ENCODE measurements at places on chromosomes 2 and 18.

- no peak overlapping the region for H3K27ac ChIP-seq
- H3K4me3 ChIP-seq = no peak overlapping the region
- DNase-seq = no peak
- H3K4me1 ChIP-seq = no peaks in the 10 kb centered on the region
Measured at GRCh38 chr2:6516674-6517073, 349.0 kb downstream of the CMPK2 start.

GRCh38 chr2:30701782-30702181, 105.5 kb downstream of the CAPN13 start:
- no peaks in the 10 kb centered on the region for H3K36me3 ChIP-seq
- H3K27ac ChIP-seq = no peak overlapping the region
- DNase-seq = no peak
- no peaks in the 10 kb centered on the region for H3K27me3 ChIP-seq
- no peaks in the 10 kb centered on the region for H3K4me1 ChIP-seq

DNA sequence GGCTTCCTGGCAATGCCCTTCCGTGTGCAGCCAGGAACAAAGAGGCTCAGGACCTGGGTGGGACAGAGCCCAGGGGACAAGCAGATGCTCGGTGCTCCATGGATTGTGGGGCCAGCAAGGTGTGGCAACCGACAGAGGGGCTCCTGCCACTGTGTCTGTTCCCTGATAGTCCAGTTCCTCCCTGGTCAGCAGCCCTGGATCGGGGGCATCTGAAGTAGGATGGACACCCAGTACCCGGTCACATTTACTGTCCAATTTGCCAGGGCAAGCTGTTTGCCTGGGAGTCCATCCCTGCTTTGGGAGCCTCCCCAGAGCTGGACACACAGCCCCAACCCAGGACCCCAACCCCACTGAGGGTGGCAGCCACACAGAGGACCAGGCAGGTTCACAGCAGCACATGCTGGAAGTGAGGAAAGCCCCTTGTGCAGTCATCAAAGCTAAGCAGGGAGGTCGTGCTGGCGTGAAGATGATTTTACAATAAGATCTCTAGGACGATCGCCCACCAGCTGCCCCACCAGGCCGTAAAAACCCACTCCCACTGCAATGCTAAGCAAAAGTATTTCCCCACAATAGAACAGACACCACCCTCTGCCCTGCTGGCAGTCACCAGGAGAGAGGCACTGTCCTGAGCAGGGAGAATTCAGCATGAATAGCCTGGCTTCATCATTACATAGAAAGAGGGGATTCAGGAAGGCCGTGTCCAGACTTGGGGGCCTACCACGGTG, 141.7 kb downstream of the NDUFA10 start:
- DNase-seq = no peak
- H3K4me3 ChIP-seq = no peak overlapping the region
- H3K27ac ChIP-seq = no peak overlapping the region
- H3K36me3 ChIP-seq = no peaks in the 10 kb centered on the region

DNA sequence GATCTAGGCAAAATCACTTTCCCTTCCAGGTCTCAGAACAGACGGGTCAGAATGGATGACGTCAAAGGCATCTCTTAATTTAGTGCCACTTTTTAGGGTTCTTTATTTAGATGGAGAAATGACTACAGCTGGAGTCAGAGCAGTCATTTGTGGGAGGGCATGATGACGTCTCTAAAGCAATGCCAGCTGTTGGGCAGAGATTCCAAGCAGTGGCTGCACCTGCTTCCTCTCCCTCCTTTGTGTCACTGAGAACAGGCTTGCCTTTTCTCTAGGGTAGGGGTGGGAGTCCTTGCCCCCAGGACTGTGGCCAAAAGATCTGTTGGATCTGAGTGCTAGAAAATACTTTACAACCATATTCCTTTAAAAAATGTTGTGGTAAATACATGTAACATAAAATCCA, 28.7 kb upstream of the SKOR2 start:
- no peak for DNase-seq
- H3K4me3 ChIP-seq = no peak overlapping the region
- H3K36me3 ChIP-seq = no peaks in the 10 kb centered on the region
- no peaks in the 10 kb centered on the region for H3K4me1 ChIP-seq

- no peaks in the 10 kb centered on the region for H3K27me3 ChIP-seq
- peak; percentile 56 for DNase-seq
- no peaks in the 10 kb centered on the region for H3K36me3 ChIP-seq
- no peaks in the 10 kb centered on the region for H3K4me1 ChIP-seq
Measured at GRCh38 chr2:170115501-170116229, 62.3 kb upstream of the MYO3B start.

GRCh38 chr2:157182834-157183396, 74.6 kb upstream of the GALNT5 start:
- DNase-seq = peak; percentile 5
- H3K4me1 ChIP-seq = no peaks in the 10 kb centered on the region
- no peak overlapping the region for H3K4me3 ChIP-seq
- H3K27ac ChIP-seq = no peak overlapping the region
- no peaks in the 10 kb centered on the region for H3K36me3 ChIP-seq
- H3K27me3 ChIP-seq = no peaks in the 10 kb centered on the region

DNA sequence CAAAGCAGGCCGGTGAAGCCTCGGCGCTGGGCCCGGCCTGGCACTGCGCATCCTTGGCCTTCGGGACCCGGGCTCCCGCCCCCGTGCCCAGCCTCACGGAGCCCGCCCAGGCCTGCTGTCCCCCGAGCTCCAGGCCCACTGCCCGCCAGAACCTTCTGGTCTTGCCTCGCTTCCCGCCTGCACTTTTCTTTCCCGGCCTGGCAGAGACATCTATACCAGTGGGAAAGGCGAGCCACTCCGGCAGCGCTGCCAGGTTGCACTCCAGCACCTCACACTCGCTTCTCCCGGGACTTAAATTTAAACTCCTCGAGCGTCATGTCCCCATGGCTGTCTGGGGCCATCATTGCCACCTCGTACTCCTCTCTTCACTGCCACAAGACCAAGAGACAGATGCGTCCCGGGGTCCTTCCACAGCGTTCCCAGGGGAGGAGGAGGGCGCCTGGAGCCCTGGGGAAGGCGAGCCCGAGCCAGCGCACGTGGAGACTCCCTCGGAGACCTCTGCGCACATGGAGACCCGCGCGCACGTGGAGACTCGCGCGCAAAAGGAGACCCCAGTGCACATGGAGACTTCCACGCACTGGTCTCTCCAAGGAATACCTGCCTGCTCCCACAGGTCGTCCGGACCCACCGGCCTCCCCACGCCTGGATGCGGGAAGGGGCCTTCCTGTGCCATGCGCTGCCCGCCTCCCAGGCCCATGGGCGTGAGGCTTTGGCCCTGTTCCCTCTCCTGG, 253.1 kb upstream of the SALL3 start:
- H3K4me3 ChIP-seq = no peak overlapping the region
- H3K4me1 ChIP-seq = peaks cover 5% of the 10 kb centered on the region
- no peak overlapping the region for H3K27ac ChIP-seq
- no peaks in the 10 kb centered on the region for H3K27me3 ChIP-seq
- DNase-seq = no peak
- H3K36me3 ChIP-seq = no peaks in the 10 kb centered on the region

DNA sequence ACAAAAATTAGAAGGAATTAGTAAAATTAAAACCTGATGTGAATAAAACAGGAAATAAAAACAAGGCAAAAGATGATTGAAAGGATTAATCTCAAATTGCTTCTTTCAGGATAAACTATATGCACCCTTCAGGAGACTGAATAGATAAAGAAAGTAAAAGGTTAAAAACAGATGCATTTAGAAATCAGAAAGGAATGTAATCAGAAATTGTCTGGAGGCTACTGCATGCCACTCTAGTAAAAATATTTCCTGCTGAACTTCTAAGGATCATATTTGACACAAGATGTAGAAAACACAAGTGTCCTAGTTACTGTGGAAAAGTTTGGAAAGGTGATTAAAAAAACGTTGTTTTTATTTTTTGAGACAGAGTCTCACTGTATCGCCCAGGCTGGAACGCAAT, 16.2 kb downstream of the CHCHD5 start:
- no peak overlapping the region for H3K27ac ChIP-seq
- no peaks in the 10 kb centered on the region for H3K4me1 ChIP-seq
- no peaks in the 10 kb centered on the region for H3K36me3 ChIP-seq
- H3K4me3 ChIP-seq = no peak overlapping the region
- H3K27me3 ChIP-seq = no peaks in the 10 kb centered on the region

- H3K27ac ChIP-seq = no peak overlapping the region
- H3K4me1 ChIP-seq = no peaks in the 10 kb centered on the region
- DNase-seq = no peak
- H3K36me3 ChIP-seq = no peaks in the 10 kb centered on the region
- no peak overlapping the region for H3K4me3 ChIP-seq
Measured at GRCh38 chr18:45111502-45111848, 430.8 kb downstream of the SETBP1 start.

GRCh38 chr2:96154506-96155380, 9.5 kb upstream of the DUSP2 start:
- H3K4me3 ChIP-seq = no peak overlapping the region
- H3K27ac ChIP-seq = no peak overlapping the region
- H3K36me3 ChIP-seq = no peaks in the 10 kb centered on the region
- DNase-seq = no peak

- no peak for DNase-seq
- H3K27me3 ChIP-seq = no peaks in the 10 kb centered on the region
- peaks cover 14% of the 10 kb centered on the region for H3K4me1 ChIP-seq
Measured at GRCh38 chr18:6775237-6775636, 45.7 kb downstream of the ARHGAP28 start.

DNA sequence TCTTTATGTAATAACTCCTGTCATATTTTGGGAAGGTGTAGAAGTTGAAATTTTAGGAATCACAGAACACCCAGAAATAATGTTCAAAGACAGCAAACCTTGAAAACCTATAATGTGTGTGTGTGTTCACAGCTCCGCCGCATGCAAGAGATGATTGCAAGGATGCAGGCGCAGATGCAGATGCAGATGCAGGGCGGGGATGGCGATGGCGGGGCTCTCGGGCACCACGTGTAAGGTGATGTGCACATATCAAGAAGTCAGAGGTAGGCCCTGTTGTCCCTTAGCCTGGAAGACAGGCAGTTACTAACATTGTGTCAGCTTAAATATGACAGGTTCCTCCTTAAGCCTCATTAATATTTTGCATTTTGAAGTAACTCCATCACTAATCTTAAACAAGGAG, 6.1 kb upstream of the FARP2 start:
- DNase-seq = no peak
- H3K4me3 ChIP-seq = no peak overlapping the region
- no peaks in the 10 kb centered on the region for H3K27me3 ChIP-seq
- no peak overlapping the region for H3K27ac ChIP-seq
- H3K36me3 ChIP-seq = peaks cover 64% of the 10 kb centered on the region

DNA sequence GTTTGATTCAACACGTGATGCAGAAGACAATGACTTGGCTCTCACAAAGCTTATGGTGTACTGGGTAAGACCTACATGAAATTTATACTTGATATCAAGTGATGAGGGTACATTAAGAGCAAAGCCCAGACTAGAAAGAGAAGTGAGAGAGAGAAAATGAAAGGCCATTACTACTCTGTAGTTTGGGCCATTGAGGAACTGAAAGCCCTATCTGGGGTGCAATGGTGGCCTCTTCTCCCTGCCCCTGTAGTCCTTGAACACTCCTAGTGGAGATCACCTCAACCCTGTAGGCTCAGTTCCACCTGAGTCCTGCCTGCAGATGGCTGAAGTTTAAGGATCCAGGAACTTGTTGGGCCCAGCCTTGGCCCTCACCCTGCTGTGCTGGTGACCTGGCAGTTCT, 569.8 kb upstream of the MEX3C start:
- H3K4me3 ChIP-seq = no peak overlapping the region
- no peaks in the 10 kb centered on the region for H3K27me3 ChIP-seq
- no peaks in the 10 kb centered on the region for H3K4me1 ChIP-seq
- H3K27ac ChIP-seq = no peak overlapping the region

DNA sequence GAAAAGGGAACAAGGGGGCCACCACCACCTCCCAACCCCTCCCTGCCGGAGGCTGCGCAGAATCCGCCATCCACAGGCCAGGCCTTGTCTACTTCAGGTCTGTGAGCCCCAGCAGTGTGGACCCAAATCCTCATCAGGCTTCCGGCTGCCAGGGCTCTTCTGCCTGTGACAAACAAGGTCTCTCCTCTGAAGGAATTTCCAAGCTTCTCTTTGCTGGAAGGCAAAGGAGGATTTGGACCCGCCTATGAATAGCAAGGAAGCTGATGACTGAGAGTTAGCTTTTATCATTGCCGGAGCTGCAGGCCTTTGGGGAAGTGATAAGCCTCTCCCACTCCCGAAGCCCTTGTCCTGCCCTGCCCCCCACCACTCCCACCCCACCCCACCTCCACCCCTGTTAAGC, 93.7 kb upstream of the SH3BP4 start:
- H3K4me3 ChIP-seq = no peak overlapping the region
- H3K27ac ChIP-seq = no peak overlapping the region
- H3K4me1 ChIP-seq = peaks cover 6% of the 10 kb centered on the region
- H3K36me3 ChIP-seq = no peaks in the 10 kb centered on the region
- DNase-seq = peak; percentile 60
- no peaks in the 10 kb centered on the region for H3K27me3 ChIP-seq

GRCh38 chr2:40668425-40668824, 216.5 kb upstream of the SLC8A1 start:
- H3K4me1 ChIP-seq = no peaks in the 10 kb centered on the region
- no peak overlapping the region for H3K4me3 ChIP-seq
- no peaks in the 10 kb centered on the region for H3K36me3 ChIP-seq
- no peak overlapping the region for H3K27ac ChIP-seq
- no peaks in the 10 kb centered on the region for H3K27me3 ChIP-seq
- peak; percentile 28 for DNase-seq

DNA sequence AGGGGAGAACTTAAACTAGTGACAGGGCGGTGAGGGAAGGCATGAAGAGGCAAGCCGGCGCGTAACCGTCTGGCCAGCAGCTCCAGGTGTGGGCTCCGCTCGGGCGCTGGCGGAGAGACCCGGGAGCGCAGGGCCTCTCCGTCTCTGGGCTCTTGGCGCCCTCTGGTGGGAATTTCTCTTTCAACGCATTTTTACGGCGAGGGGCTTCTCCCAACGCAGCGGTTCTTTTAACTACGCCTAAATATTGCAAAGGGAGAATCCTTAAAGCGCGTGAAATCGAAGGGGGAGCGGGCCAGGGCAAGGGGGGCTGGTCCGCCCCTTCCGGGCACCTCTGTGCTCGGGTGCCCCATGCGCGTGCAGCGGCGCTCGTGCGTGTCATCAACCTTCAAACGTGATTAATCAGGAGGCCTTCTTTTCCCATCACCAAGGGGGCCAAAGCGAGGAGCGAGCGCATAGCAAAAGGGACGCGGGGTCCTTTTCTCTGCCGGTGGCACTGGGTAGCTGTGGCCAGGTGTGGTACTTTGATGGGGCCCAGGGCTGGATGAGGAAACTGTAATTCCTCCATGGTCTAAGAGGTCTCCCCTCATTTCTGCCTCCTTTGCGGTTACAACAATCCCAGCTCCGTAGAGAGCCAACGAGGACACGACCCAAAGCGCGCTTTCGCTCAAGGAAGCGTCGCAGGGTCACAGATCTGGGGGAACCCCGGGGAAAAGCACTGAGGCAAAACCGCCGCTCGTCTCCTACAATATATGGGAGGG, 762 bp upstream of the GAD1 start:
- H3K27me3 ChIP-seq = peaks cover 66% of the 10 kb centered on the region
- no peak overlapping the region for H3K4me3 ChIP-seq
- H3K27ac ChIP-seq = no peak overlapping the region
- H3K36me3 ChIP-seq = no peaks in the 10 kb centered on the region

- no peaks in the 10 kb centered on the region for H3K27me3 ChIP-seq
- H3K36me3 ChIP-seq = no peaks in the 10 kb centered on the region
- H3K27ac ChIP-seq = no peak overlapping the region
Measured at GRCh38 chr2:85737961-85738360, 15.8 kb upstream of the ATOH8 start.
